ENCODE measurements at places on chromosomes 13 and 19.

DNA sequence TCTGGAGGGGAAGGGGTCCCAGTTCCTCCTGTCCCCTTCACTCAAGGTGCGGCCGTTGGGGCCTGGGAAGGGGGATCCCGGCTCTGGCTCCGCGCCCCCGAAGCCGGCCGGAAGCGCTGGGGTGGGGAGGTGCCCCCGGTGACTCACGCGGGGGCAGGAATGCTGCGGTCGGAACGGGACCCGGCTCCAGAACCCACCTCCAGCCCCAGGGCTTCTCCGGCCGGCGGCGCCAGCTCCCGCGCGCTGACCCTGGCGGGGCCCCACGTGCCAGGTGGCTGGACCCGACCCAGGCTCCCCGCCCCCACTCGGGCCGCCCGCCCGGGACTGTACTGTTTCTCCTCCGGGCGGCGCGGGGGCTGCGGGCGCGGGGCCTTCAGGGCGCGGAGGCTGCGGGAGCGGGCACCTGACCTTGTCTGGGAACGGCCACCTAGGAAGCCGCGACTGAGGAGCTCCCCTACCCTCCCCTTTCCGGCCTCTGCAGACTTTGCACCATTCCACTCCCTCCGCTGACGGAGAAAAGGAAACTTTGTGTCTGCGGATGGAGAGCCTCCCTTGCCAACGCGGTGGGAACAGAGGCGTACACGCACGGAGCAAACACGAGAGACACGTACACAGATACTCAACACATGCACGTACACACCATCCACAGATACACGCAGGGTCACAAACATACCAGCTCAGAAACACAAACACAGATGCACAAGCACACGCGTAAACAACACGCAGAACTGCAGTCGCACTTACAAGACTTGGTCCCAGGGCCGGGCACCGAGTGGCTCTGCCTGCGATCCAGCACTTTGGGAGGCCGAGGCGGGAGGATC, 7.2 kb downstream of the AXL start:
- peak overlapping the region; percentile 64 for H3K27ac ChIP-seq
- H3K27me3 ChIP-seq: peaks cover 13% of the 10 kb centered on the region
- H3K4me1 ChIP-seq: peaks cover 14% of the 10 kb centered on the region
- peak overlapping the region; percentile 86 for H3K4me3 ChIP-seq

- DNase-seq: no peak
- no peaks in the 10 kb centered on the region for H3K4me1 ChIP-seq
Observed at GRCh38 chr19:34082289-34083077, 89.8 kb upstream of the LSM14A start.

DNA sequence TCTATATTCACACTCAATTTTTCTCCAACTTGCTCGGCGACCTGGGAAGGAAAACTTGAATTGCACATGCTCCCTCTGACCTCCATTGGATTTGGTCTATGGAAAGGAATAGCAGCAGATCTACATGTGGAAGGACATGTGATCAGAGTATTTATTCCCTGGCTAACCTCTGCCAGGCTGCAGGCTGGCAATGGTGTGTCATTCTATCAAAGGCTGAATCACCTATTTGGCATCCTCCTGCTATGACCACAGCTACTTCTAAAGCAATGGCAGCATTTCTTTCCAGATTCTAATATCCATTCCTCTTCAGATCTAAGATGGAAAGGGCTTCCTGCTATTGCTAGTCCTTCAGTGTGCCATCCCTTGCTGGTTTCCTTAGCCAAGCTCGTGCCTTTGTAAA, 144.3 kb upstream of the FREM2 start:
- no peaks in the 10 kb centered on the region for H3K36me3 ChIP-seq
- H3K27me3 ChIP-seq: no peaks in the 10 kb centered on the region
- no peak overlapping the region for H3K27ac ChIP-seq
- H3K4me1 ChIP-seq: no peaks in the 10 kb centered on the region
- no peak for DNase-seq

DNA sequence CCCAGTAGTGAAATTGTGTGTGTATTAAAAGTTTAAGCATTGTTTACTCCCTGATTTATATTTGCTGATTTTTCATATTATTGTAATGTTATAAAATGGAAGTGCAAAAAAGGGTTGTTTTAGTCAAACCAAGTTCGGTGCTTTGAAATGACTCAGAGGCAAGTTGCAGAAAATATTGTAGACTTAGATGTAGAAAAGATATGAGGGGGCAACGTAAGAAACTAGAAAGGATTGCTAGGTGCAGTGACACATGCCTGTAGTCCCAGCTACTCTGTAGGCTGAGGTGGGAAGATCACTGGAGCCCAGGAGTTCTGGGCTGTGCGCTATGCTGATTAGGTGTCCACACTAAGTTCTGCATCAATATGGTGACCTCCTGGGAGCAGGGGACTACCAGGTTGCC, 16.1 kb upstream of the LPAR6 start:
- DNase-seq: no peak
- H3K4me1 ChIP-seq: peaks cover 7% of the 10 kb centered on the region

DNA sequence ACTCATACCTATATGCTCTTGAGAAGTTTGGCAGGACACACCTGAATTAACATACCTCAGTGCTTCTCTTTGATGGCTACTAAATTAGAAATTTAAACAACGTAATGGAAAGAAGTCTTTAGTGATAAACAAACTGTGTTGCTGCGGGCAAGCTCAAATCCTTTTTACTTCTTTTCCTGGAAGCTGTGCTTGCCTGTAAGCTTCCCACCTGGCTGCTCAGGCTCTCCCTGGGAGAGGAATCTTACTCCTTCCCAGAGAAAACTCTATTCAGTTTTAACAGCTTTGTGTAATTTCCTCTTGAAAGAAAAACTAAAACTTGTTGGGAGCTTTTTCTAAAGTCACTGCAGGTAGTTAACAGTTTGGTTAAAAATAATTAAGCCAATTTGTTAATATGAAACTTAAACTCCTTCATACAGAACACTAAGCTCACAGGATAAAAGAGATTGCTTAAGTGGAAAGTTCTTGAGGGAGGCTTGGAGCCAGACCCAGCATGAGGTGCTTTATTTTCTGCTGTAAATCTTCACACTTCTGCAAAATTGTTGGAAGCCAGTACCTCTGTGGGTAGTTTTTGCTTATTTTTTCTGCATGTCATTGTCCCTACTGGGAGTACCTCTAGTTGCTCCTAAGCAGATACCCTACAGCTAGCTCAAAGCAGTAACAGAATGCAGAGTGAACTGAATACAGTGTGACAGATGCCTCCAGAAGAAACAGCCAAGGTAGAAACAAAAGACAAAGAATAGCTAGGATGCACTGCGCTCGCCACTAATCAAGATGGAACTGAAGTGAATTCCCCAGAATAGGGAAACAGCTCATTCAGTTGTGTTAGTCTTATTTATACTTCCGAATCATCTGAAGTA, 1253.0 kb downstream of the PCDH17 start:
- no peaks in the 10 kb centered on the region for H3K36me3 ChIP-seq
- H3K4me3 ChIP-seq: no peak overlapping the region
- H3K27ac ChIP-seq: no peak overlapping the region
- no peaks in the 10 kb centered on the region for H3K27me3 ChIP-seq

DNA sequence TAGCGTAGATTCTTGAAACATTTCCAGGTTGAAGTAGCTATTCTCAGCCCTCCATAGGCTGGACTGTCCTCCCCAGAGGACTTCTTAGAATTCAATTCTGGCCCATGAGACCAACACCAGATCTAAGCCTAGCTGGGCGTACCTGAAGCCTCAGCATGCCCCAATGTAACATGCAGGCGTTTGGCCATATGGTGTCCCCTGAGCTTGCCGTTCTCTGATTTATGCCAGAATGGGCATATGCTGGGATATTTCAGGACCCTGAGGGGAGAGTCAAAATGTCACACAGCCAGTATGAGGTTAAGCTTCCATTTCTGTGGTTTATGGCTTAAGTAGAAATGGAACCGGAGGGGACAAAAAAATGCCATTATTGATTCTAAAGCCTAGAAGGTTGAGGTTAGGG, 317.7 kb upstream of the OBI1 start:
- no peaks in the 10 kb centered on the region for H3K4me1 ChIP-seq
- H3K4me3 ChIP-seq: no peak overlapping the region
- DNase-seq: no peak

DNA sequence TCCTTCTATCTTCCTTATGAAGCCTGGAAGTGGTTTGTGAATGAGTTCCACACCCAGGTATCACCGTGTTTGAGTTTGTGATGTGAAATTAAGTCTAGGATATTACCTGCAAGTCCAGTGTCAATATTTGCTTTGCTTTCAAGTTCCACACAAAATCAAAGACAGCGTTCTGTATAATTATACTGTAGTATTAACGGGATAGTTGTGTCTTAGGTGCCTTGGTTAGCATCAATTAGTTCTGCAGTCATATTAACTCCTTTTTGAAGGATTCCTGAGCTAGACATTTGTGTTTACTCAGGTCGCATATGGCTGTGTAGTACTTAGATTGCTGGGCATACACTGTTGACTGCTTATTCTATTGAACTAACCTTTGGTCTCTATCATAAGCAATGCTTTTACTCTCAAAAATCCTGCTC, 54.4 kb downstream of the ERCC5 start:
- H3K36me3 ChIP-seq: no peaks in the 10 kb centered on the region
- no peaks in the 10 kb centered on the region for H3K27me3 ChIP-seq
- no peak overlapping the region for H3K27ac ChIP-seq
- no peak overlapping the region for H3K4me3 ChIP-seq

DNA sequence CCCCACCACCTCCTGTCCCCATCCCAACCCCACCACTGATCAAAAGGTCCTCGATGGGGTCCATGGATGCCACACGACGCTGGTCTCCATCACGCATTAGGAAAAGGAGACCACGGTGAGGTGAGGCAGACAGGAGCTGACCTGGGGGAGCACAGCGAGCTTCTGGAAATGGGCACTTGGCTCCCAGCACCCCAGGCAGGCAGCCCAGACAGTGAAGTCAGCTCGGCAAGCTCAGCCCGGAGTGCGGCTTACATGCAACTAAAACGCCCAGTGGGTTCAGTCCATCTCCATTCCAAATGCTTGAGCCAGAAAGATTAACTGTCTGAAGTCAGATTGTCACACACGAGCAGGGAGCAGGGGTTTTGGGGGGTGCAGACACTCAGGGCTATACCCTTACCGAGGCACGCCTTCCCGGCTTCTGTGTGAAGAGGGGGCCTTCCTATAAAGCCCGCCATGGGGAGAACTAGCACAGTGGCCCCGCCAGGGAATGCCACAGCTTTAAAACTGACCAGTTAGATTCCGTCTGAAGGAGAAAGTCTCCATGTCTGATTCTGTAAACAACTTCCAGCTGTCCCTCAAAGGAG, 79.4 kb downstream of the SPACA7 start:
- H3K27me3 ChIP-seq: peaks cover 1% of the 10 kb centered on the region
- H3K36me3 ChIP-seq: peaks cover 11% of the 10 kb centered on the region
- H3K4me1 ChIP-seq: no peaks in the 10 kb centered on the region
- DNase-seq: no peak
- H3K4me3 ChIP-seq: no peak overlapping the region

DNA sequence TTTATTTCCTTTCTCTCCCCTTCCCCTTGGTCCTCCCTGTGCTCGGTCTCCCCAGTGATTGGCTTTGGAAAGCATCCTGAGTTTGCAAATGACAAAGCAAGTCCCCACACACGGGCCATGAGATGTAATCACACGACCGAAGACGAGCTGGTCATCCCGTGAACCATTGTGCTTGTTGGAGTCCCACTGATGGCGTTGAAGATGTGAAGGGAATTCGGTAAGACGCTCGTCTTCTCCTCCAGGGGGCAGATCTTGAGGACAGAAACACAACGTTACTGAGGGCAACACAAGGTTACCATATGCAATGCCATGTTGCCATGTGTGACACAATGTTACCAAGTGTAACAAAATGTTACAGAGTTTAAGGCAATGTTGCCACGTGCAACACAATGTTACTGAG, 42.0 kb upstream of the SLC15A1 start:
- H3K4me1 ChIP-seq: no peaks in the 10 kb centered on the region
- no peak overlapping the region for H3K4me3 ChIP-seq
- H3K27me3 ChIP-seq: no peaks in the 10 kb centered on the region

- H3K27me3 ChIP-seq: no peaks in the 10 kb centered on the region
- H3K36me3 ChIP-seq: no peaks in the 10 kb centered on the region
- H3K4me3 ChIP-seq: peak overlapping the region; percentile 90
- peaks cover 59% of the 10 kb centered on the region for H3K4me1 ChIP-seq
- H3K27ac ChIP-seq: peak overlapping the region; percentile 97
Observed at GRCh38 chr13:50911081-50911631, 1.6 kb downstream of the RNASEH2B start.
